NCI-H2081 (cell line): ENCODE measurements at places on chromosomes 6 and 20.

GRCh38 chr6:107662333-107662732, 161.8 kb downstream of the SCML4 start:
- DNase-seq: no peak

- DNase-seq: no peak
Observed at GRCh38 chr20:35561268-35561667, 19.4 kb downstream of the ERGIC3 start.

- no peak for DNase-seq
Observed at GRCh38 chr20:48448666-48449600, 378.9 kb downstream of the PREX1 start.

GRCh38 chr6:31861150-31861549, 1.5 kb downstream of the NEU1 start:
- DNase-seq: no peak

- no peak for DNase-seq
Observed at GRCh38 chr20:50439539-50440453, 70.4 kb upstream of the PTPN1 start.

DNA sequence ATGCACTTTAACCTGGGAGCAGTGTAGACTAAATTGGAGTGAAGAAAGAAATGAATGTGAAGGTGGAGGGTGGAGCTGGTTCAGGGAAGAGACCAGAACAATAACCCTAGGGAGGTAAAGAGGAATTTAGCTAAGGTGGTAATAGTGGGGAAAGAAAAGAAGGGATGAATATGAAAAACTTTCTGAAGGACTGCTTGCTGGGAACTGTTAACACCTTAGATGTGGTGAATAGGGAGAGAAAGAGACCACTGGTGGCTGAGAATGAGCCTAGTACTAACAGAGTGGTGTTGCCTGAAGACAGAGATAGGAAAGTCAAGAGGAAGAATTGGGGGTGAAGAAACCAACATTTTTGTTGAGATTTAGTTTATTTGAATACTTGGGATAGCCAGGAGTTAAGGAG, 78.4 kb upstream of the HS3ST5 start:
- no peak for DNase-seq

GRCh38 chr6:7909323-7910276, 988 bp downstream of the TXNDC5 start:
- peak; percentile 43 for DNase-seq

GRCh38 chr20:43689165-43689564, 22.3 kb downstream of the MYBL2 start:
- no peak for DNase-seq

DNA sequence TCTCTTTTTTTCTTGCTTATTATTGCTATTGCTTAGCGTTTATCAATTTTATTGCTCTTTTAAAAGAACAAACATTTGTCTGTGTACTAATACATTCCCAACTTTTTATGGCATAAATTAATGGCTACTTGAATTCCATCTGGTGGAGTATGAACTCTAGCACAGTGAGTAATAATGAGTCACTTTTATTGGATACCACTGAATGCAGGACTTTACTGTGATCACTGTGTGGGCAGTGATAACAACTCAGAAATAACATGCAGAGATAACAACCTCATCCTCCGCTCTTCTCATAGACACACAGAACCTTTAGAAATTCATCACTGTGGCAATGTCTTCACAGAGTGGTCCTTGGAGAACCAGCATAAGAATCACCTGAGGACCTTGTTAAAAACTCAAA, 174.9 kb upstream of the PRND start:
- no peak for DNase-seq

DNA sequence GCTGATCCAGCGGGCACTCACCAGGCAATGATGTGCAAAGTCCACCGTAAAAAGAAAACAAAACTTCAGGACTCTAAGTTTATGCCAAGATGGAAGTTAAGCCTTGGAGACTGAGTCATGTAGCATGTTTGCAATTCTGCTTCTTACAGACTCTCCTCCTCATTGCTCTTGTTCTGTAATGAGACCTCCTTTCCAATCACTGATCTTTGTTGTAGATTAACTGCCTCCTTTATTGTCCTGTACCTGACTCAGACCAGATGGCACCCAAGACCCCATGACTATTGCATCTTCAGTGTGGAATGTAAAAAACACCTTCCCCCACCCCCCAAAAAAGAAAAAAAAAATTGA, 11.2 kb downstream of the NEU1 start:
- no peak for DNase-seq

GRCh38 chr6:147678253-147678652, 169.8 kb downstream of the SAMD5 start:
- DNase-seq: no peak

- no peak for DNase-seq
Observed at GRCh38 chr6:77424761-77425160, 38.5 kb downstream of the HTR1B start.

DNA sequence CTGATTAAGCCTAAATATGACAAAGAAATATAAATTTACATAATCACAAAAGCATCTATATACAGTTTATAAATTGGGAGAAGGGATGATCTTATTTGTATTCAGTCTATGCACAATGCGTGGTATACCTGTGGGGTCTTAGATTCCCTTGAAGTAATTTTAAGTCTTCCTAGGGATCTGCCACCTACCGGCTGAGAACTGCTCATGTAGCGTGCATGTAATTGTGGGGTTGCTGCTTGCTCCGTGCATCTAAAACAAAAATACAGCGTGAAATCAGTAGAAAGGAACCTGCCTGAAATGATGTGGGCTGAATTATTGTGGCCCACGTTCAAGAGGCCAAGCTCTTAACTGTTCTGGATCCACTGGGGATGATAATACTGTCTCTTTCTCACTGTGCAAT, 187.3 kb downstream of the MBOAT1 start:
- no peak for DNase-seq

GRCh38 chr6:21390532-21391213, 202.9 kb upstream of the SOX4 start:
- no peak for DNase-seq

GRCh38 chr6:74161380-74161779, 465.4 kb downstream of the CD109 start:
- no peak for DNase-seq

DNA sequence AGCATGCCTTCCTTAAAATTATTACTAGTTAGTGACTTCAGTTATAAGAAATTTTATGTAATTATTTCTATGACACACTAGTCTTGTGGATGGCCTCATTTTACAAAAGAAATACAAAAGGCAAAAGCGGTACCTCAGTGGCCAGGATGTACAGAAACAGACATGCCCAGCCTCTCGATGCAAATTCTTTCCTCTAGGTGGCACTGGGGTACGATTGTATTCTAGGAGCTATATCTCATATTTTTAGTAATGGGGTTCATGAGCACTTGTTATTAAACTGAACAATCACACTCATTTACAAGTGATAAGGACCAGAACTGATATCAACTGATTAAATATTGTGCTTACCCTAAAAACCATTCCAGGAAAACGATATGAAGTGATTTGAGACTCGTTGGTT, 59.8 kb downstream of the SOD2 start:
- DNase-seq: no peak

- no peak for DNase-seq
Observed at GRCh38 chr6:150037526-150038201, 12.3 kb upstream of the RAET1L start.

- no peak for DNase-seq
Observed at GRCh38 chr6:14848019-14848418, 397.9 kb upstream of the JARID2 start.

GRCh38 chr6:145534989-145535388, 200.3 kb downstream of the EPM2A start:
- DNase-seq: peak; percentile 32

DNA sequence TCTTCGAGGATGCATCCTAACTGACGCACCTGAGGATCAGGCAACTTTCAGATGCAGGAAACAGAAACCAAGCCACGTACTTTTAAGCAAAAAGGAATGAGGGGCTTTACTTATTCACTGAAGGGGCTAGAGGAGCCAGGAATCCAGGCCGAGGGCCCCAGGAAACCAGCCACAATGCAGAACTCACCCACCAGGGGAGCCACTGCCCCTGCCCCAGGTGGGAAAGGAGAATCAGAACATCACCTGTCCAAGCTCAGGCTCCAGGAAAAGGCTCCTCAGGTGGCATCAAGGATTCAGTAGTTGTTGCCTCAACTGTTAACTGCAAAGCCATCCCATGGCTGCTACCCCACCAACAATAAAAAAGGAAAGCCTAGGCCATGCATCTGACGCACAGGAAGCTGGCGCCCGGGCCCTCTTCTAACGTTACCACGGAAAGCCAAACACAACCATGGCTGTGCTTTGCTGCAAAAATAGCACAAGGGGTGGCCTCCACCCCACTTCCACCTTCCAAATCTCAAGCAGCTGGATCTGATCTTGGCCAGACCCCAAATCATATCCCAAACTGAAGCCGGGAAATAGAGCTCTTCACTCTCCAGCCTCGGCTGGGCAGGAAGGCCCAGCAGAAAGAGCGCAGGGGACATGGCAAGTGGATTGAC, 121.0 kb downstream of the PREX1 start:
- no peak for DNase-seq

- no peak for DNase-seq
Observed at GRCh38 chr6:305371-306206, 13.3 kb downstream of the DUSP22 start.

DNA sequence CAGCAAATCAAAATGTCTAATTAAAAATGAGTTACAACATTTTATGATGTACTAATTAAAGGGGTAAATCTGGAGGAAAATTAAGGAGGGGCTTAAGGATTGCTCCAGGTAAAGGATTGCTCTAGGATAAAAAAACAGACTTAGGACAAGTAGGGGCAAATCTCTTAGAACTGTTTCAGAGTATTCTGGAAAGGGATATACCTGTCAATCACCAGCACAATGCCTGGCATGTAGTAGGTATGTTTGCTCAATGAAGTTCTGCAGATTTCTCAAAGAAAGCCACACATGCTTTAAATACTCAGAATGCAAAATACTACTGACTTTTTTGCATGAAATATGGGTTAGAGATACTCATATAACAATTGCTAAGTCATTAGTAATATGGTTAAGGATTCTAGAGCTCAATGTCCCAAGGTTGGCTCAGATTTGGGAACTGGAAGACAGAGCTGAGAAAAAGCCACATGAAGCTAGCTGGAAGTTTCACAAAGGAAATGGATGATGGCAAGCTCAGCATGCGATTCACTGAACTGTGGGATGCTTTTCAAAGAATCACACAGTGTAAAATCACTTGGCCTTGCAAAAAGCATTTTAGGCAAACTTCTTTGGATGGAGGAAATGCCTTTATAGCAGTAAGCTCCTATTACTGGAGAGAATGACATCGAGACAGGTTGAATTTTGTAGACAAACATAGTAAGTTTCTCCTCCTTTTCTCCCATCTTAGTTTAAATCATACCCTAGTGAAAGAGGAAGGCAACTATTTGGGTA, 72.8 kb downstream of the MAP3K5 start:
- no peak for DNase-seq

DNA sequence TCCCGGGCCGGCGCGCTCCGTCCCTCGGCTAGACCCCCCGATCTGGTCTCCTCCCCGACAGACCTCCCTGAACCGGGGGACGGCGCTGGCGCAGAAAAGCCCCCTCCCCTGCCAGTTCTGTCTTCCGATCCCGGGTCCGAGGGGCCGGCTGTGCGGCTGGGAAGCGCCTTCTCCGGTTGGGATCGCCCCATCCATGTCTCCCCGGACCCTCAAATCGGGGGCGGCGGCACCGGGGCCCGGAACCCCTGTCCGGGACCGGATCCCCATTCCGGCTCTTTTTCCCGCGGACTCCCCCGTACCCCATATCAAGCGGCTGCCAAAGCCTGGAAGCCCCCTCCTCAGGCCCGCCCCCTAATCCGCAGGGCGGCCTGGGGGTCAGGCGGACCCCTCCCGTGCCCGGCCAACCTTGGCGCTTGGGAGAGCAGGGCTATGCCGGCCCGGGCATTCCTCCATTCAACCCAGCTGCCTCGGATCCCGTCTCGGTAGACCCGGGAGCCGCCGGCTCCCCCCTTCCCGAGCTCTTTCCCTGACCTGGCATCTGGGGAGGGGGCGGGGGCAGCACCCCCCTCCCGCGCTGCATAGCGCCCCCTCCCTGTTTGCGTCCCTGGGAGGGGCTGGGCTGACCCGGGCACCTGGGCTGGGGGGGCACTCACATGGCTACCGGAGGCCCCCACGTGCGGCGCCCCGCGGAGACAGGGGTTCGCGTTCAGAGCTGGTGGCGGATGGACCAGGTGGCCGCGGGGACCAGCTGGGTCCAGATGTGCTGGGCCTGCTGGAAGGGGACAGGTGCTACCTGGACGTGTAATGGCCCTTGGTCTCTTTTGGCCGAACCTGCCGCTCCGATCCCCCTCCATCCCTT, 643 bp downstream of the DLGAP4 start:
- DNase-seq: no peak

DNA sequence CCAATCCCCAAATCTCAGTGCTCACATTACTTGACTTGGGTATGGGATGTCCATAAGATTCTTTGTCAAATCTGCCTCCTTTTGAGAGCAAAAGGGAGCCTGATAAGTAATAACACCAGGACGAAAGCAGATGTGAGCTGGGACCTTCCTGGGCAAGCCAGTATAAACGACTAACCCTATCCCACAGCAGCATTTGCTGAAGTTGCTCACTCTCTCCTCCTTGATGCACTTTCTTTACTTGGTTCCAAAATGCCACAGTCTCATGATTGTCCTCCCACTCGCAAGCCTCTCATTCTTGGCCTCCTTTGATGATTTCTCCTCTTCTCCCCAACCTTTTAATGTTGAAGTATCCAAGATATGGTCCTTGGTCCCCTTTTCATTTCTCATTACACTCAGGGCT, 44.7 kb upstream of the TAGAP start:
- DNase-seq: no peak

DNA sequence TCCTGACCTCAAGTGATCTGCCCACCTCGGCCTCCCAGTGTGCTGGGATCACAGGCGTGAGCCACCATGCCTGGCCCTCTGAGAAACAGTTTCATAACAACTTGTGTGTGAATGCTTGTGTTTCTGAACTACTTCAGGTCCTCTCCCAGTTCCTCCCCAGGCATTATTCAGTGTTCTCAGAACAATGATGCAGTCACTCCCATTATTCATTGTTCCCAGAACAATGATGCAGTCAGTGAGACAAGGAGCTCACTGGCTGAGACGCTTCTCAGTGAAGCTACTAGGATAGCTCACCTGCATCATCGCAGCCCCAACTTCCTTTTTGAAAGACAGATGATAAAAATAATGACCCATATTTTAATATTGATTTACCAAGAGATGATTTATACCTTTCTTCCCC, 71.5 kb downstream of the NDUFAF5 start:
- DNase-seq: no peak
